ENCODE measurements at places on chromosomes 5 and 9.
A peak's percentile ranks its signal among the peaks of the same experiment; 100 is the strongest.

DNA sequence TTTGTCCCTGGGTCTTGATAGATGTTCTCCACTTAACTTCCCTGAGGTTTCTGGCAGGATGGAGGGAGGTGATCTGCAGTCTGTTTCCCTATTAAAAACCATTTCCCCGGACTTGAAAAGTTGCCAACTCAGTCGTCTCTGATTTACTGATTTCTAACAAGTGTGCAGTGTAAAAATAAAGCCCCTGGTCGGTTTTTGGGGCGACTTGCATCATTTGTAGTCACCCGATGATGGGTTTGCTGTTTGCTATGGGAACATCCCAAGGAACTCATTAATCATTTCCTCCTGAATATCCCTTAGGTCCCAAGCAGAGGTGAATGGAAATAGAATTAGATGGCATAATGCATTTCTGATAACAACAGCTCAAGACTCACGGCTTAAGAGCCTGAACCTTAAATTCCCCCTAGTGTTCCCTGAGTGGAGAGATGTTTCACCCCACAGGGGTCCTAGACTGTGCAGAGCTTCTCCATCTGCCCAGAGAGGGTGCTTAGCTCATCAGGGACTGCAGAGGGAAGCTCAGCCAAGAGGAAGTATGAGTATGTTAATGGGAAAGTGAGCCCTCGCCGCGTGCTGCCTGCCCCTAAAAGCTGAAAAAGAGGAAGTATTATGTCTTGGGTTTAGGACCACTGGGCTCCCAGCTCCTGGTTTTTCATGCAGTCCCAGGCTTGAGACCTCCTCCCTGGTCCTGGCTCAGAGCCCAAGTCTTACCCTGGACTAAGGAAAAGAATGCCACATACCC, 115.1 kb upstream of the DAP start:
- DNase-seq = no peak

DNA sequence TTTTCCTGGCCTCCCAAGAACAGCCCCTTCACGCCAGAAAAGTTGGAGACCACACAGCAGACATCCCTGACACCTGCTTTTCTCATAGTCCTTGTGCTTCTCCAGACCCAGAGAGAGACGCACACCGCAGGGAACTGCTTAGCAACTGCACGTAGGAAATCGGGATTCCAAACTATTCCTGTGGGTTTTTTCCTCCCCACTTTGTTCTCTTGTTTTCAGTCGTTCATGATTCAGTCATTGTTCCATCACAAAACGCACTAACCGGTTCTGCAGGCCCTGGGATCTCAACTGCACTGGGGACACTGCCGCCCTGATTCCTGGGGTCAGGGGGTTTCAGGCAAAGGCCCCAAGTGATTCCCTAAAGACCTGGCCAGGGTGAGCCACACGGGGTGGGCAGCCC, 588.0 kb upstream of the KLF4 start:
- no peak for DNase-seq

GRCh38 chr5:159762921-159763320, 153.4 kb upstream of the ADRA1B start:
- no peak for DNase-seq

- no peak for DNase-seq
These were observed 1.1 kb upstream of the DBH start for GRCh38 chr9:133635098-133635497.

GRCh38 chr5:107805824-107806223, 135.1 kb upstream of the EFNA5 start:
- DNase-seq = no peak

DNA sequence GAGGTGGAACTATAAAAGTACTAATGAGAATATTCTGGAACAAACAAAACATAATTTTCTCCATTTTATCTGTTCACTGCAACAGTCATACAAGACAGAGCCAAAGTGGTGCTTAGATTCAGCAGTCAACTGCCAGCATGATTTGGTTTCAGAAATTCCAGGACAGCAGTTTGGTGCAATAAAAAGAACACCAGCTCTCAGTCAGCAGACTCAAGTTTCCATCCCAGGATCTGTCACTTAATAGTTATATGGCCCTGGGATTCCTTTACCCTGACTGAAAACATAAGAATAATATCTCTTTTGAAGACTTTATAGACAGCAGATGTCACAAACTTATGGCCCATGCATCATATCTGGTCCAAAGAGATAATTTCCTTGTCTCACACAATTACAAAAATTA, 92.8 kb upstream of the RASEF start:
- DNase-seq = no peak

GRCh38 chr5:177124486-177124991, 9.0 kb upstream of the NSD1 start:
- no peak for DNase-seq

DNA sequence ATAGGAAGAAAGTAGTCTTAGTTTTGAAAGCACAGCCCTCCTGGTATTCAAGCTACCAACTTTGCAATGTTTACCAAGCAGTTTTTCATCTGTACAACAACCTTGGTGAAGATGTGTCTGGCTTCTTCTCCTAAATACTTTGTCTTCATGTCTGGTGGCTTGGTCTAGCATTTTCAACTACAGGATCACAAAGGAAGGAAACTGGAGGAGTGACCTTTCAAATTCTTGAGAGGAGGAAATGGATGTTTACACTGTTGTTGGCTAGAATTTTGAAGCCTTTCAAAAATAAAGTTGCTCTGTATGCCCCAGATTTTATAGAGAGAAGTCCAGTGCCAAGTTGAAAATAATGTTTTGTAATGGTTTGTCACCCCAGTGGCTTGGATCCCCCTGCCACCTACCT, 16.3 kb downstream of the PAM start:
- DNase-seq = no peak

DNA sequence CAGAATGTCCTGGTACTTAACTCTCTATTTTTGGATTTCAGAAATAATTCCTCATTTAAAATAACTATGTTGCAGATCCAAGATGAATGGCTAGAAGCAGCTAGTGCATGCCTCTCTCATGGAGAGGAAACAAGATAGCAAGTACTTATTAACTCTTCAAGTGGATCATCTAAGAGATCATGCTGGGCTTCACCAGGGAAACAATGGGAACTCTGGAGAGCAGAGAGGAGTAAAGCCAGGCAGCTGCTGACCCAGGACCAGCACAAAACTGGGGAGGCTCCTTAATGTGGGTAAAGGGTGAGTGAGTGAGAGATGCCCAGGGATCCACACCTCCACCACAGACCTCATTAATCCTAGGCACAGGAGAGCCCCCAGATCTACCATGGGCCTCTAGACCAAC, 897.8 kb upstream of the ACO1 start:
- DNase-seq = no peak

DNA sequence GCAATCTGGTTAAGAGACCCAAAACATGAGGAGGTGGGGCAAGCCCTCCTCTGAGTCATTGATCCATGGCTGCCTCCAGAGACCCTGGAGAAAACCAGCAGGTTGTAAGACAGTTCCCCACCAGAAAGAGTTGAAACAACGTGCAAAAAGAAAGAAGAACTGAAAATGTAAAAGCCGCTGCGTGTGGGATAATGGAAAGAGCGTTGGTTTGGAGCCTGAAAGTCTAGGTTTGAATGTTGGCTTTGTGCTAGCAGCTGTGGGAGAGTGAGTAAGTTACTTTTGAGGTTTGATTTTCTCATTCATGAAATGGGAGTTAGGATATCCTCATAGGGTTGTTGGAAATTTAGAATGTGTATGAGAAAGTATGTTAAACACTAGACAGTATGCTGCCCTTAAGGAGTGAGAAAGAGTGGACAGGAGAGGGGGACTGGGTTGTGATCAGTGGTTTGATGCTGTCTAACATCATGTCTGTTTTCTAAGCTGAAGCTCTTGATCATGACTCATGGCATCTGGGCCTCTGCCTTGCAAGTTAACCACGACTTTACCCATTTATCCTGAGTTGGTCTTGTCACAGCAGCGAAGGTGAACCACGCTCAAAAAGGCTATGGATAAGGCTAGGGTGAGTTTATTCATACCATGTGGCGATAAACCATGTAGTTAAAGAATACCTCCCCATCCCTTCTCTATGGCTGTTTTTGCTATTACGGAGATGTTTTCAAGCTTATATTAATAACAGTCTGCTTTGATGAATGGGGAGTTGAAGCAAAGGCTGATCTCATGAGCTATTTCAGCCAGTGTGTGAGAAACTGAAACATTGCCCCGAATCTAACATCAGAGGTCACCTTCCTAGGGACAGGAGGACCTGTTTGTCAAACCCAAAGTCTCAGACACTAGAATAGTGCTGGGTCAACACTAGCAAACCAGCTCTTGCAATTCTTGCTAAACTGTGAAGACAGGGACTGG, 41.3 kb downstream of the ZNF366 start:
- DNase-seq = no peak

DNA sequence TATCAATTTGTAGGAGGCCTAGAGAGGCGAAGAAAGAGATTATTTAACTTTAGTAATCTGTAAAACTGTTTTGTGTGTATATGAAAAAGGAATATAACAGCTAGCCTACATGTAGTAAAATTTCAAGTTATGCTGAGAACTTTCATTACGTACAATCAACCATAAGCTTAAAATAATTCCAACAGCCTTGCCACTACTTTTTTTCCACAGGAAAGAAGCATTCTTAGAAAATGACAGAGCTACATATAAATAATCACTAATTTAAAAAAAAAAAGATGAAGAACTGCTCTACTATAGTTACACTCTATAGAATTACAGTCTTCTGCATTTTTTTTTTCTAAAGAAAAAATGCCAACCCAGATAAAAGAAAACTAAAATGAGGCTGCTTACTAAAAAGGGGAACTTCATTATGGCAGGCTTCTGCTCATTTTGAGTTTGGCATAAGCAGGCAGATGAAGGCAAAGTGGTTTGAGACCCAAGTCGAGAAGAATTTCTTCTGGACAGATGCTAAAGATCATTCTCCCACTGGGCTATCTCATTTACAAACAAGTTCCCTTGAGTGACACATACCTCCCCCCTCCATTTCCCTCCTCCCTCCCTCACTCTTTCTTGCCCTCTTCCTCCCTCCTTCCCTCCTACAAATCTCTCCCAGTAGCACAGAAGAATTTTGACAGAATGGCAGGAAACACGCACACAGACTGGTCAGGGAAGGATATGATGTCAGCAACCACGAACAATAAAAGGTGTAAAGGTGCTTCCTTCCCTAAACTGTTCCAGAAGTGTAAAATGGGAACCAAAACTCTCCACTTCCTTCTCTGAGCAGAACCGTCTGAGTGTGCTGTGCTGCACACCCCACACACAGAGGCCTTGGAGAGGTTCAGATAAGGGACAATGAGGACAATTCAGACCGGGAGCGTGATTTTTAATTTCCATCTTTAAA, 56.1 kb downstream of the MEF2C start:
- no peak for DNase-seq

DNA sequence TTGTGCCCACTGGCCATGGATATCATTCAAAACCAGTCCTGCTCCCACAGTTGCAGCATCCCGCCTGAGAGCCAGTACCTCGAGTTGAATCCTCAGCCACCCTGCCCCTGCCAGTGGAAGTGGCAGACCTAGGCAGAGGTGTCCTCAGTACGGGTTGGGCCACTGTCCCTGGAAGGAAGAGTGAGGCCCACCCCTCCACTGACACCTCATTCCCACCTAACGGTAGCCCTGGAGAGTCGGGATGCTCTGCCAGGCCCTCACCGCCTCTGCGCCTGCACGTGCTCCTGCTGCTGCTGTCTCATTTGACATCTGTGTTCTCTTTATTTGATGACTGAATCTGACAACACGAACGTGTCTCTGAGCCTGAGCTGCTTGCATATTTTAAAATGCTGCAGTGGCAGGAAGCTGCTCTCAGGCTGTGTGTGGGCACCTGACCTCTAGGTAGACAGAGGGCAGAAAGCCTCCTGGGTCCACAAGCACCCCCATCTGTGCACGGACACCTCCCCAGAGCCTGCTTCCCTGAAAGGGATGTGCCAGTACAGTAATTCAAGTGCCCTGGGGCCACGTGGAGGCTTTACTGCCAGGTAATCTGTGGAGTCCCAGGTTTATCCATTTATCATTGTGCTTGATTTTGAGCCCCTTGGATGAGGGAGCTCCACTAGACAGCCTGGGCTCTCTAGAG, 194.7 kb downstream of the CACNA1B start:
- DNase-seq = no peak

GRCh38 chr9:35935755-35936509, 22.0 kb downstream of the OR2S2 start:
- DNase-seq = no peak

- DNase-seq = no peak
These were observed 58.5 kb upstream of the CLINT1 start for GRCh38 chr5:157917491-157917890.

GRCh38 chr5:82912462-82912861, 164.7 kb downstream of the TMEM167A start:
- no peak for DNase-seq

DNA sequence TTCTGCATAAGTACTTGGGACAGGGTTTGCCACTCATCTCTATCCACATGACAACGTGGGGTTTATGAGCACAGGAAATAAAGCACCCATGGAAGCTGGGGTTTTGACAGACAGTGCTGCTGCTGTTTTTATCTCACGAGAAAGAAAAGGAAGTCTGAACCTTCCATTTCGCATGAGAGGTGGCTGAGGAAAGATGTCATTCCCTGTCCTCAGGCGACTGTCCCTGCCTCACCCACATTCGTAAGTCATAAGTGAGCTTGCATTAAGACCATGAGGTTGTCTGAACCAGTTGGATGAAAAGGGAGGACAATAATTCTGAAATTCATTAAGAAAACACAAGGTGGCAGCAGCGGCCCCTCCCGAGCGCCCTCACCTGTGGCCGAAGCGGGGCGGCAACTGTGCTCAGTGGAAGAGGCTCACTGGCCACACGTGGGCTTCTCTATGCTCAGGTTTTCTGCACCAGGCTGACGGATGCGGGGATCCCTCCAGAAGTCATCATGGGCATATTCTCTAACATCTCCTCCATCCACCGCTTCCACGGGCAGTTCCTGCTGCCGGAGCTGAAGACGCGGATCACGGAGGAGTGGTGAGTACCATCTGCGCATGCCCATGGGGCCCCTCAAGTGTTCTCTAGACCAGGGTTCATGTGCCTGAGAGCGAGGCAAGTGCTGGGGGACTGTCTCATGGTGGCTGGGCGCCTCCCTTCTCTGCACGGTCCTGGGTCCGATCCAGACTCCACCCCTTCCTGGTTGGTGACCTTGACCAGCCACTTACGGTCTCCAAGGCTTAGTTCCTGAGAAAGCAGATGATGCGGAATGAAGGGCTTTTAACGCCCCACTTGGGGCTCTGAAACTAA, 54.7 kb upstream of the SUSD3 start:
- peak; percentile 47 for DNase-seq

DNA sequence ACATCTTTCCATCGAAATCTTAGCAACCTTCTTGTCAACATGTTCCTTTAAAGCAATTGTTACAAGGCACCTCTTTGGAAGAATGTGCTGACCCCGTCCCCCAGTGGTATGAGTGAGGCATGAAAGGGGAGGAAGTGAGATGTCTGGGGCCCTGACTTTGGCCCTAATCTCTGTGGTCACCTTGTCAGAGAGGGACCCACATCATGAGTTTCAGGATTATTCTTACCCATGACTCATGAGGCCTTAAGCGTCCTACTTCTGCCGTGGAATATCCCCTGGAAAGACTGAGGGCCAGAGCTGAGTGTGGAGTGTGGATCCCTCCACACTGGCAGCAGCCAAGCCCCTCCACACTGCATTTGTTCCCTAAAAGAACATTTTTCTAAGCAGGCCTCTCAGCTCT, 81.2 kb downstream of the FSTL4 start:
- DNase-seq = no peak
